ENCODE measurements at places on chromosomes 4 and X.

- DNase-seq = peak; percentile 50
Measured at GRCh38 chrX:12910423-12911121, 4.2 kb downstream of the TLR8 start.

DNA sequence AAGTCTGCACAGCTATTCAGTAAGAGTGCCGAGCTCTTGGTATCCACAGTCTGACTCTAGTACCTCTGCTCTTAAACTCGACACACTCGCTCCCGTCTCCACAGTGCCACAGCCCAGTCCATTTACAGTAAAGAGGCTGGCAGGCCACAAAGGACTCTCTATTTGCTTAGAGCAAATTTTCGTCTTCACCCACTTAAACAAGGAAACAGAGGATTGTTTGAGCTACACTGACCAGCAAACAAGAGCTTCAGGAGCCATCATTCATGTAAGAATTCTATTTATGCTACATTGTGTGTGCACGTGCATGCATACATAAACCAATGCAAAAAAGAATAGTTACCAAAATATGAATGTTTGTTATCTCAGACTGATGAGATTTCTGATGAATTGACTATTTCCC is 290.2 kb downstream of the USP46 start:
- DNase-seq = peak; percentile 51

DNA sequence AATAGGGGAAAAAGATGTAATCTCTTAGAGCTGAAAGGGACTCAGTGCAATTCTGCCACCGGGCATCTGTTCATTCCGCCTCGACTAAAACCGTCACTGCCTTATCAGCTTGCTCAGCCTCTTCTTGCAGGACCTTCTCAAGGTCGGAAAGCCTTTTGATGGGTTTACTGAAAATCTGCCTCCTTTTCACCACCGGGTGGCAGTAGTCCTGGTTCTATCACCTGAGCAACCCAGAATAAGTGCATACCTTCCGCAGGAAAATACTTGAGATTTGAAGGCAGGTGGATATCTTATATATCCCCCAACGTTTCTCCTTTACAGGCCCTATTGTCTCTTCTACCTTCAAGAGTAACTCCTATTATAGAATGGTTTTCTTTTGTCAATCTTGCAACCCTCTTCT is 103.4 kb upstream of the PAK3 start:
- peak; percentile 3 for DNase-seq

DNA sequence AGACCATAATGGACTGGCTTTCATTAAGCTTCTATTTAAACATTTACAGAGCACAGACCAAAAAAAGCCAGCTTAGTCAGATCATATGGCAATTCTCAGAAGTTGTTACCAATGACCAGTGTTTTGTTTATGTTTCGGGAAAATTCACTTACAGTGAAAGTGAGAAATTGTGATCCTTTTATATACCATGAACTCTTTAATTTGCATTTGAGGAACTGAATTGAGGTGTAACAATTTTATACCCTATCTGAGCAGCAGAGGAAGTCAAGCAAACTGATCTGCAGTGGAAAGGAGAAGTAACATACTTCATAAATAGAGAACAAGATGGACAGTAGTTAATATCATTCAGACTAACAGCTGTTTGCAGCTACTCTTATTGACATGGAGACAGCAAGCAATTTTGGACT is 97.1 kb downstream of the TMA16 start:
- no peak for DNase-seq

- DNase-seq = no peak
Measured at GRCh38 chr4:151667048-151667447, 93.8 kb downstream of the GATB start.

GRCh38 chr4:15659768-15660570 is 4.8 kb upstream of the FBXL5 start:
- DNase-seq = no peak

DNA sequence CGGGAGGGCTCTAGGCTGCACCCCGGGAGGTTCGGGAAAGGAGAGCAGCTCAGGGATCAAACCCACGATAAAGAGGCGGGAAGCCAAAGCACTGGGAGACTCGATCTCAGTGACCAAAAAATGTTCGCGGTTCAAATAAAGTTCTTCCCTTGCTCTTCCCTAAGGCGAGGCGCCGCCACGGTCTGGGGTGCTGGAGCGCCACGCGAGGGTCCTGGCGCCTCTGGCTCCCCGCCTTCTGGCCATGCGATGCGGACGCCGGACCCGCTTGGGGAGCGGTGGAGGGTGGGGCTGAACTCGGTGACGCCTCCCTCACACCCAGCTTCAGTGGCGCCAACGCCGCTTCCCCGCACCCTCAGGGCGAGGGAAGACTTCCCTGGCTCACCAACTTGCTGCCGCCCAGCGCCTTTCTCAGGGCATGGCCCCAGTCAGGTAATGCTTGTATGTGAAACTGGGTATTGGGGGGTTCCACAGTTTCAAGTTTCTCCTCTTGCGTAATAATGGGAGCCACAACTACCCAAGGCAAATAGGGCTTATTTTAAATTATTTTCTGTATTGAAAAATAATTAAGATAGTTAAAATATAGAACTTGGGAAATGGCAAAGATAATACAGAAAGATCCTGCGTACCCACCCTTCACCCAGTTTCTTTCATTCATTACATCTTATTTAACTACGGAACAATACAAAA is at the start of gene QRFPR:
TSS of gene QRFPR (minus strand) at position 243 of the 687 bp plus-strand sequence. CDS start 371 bp downstream, outside the sequence.
- no peak for DNase-seq

DNA sequence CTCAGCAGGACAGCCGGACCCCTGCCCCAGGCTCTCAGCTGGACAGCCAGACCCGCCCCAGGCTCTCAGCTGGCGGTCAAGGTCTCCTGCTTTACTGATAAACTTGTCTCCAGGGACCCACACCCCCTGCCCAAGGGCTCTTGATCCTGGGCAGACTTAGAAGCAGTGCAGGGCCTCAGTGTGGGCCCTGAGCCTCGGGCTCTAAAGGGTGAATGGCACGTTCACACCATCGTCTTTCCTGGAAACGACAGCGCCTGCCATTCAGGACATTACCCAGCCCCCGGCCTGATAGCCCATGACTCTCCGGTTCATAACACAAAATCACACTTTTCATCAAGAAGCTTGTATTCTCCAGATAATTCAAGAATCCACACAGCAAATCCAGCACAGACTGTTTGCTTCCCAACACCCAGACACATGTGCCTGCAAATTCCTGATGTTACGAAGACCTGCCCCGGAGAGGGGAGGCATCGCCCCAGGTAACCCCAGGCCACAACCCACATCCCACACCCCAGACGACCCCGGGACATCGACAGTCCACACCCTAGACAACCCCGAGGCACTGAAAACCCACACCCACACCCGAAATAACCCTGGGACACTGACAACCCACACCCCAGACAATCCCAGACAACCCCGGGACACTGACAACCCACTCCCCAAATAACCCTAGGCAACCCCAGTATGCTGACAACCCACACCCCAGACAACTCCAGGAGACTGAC is 136.8 kb downstream of the FAM53A start:
- no peak for DNase-seq

GRCh38 chr4:183766140-183766539 is 107.0 kb downstream of the TRAPPC11 start:
- no peak for DNase-seq

- DNase-seq = peak; percentile 23
Measured at GRCh38 chr4:109729117-109729717, 653 bp downstream of the PLA2G12A start.

- no peak for DNase-seq
Measured at GRCh38 chr4:155935389-155935986, 18.2 kb downstream of the CTSO start.

DNA sequence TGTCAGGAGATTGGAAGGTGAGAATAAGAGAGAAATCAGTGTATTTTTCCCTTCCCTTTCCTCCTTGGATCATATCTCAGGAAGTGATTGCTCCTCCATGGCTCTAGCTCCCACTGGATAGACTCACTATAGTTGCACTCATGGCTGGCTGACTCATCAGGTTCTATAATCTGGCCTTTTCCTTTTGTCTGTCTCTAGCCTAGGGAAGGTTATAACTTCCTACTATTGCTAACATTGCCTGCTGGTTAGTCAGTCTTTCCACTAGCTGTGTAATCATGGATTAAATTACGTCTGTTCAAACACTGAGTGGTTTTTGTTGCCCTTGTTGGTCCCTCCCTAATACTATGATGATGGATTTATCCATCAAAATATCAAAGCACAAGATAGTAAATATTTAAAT is 195.5 kb upstream of the VEGFC start:
- DNase-seq = no peak

GRCh38 chr4:109298279-109299010 is 4.0 kb downstream of the COL25A1 start:
- DNase-seq = peak; percentile 0

All from NCI-H146 (cell line).